ENCODE measurements at places on chromosomes 4 and X.
A peak's percentile ranks its signal among the peaks of the same experiment; 100 is the strongest.

DNA sequence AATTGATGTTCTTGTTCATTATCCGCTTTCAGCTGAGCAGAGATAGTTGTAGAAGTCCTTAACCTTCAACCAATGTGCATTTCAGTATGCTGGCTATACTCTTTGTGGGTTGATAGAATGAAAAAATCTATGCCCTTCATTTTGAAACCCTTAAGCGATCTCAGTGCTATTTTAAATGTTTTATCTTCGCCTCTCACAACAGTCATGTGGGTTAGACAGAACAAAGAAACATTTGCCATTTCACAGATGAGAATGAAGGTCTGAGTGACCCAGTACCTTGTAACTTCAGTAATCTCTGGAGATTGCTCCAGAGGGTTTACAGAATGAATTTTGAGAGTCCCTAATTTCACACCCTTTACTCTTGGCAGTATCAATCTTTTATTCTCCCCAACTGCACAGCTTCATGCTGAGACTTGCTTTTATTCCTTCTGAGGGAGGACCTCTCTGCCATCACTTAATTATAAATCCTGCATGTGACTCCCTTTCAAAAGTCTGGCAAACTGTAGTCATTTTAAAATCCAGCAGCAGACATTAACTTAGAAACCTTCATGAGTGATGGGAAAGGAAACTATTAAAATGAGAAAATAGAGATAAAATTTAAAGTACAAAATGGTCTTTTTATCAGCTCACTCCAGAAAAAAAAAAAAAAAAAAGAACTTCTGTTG is 921.5 kb downstream of the RAB28 start:
- DNase-seq: no peak

- peak; percentile 71 for DNase-seq
Measured at GRCh38 chr4:48268956-48269860, at the start of gene TEC. Gene TEC (minus strand): TSS chr4:48269838. CDS start chr4:48228614, 41,224 bp downstream.

DNA sequence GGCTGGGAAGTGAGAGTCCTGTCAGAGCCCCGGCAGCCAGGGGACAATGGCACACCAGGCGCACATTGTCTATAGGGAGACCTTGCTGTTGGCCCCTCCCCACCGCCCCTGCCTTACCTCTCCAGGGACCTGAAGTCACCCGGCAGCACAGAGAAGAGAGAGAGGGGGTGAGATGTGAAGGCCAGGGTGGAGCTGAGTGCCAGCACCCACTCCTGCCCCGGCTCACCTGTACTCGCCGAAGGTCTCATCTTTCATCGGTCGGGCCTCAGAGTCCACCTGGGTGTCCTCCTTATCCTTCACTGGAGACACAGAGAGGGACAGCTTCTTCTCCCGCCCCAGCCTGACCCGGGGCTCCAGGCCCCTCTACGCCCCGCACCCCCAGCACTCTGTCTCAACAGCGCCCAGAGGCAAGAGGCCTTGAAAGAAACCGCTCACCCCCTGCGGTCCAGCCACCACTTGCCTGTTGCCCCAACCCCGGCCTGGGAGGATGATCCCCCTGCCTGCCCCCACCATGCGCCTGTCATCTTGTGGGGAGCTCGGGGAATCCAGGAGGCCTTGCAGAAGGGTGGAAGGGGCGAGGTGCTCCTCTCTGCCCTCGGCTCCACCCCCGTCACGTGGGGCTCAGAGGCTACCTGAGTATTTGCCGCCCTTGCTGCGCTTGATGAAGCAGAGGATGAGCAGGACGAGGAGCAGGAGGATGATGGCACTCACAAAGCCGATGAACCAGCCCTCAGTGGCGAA is 22.6 kb downstream of the L1CAM start:
- DNase-seq: no peak

DNA sequence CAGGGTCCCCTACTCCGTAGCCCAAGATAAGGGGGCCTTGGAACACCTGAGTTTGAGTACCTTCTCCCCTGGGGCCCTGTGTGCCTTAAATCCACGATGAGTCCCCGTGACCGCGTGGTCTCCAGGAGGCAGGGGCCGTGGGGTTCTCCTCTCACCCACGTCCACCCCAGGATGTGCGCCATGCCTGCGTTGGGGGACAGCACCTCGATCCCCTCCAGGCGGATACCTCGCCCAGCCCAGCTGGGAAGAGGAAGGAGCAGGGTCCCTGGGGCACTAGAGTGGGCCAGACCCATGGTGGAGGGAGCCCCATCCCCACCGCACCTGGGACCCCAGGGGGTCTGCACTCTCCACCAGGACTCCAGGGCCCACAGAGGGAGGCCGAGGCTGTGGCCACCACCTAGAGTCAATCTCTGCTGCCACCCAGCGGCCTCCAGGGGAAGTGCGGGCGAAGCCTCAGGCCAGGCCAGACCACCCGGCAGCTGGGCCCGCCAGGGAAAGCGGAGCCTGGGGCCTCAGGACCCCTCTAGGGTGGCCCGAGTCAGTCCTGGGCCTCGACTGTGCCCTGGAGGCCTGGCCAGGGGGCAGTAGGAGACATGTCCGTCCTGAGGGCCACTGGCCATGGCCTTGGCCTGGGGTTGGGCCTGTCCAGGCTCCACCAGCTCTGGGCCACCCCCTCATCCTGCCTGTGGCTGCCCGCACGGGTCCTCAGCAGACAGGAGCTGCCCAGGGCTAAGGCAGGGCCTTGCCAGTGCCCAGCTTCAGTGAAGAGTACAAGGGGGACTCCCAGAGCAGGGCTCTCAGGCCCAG is 55.0 kb downstream of the FAM53A start:
- DNase-seq: peak; percentile 16

DNA sequence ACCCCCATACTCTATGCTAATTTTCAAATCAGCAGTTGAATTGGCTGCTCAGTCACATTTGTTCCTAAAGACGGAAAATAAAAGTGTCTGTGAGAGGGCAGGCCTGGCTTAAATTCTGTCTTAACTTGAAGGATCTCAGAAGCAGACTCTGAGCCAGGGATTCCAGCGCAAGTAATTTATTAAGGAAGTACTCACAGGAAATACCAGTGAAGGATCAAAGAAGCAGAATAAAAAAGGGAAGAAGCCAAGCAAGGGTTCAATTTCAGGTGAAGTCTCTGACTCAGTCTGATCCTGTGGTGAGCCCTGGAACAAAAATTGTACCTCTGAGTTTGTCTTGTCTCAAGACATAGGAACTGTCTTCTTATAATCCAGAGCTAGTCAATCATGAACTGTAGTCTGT is 52.2 kb downstream of the IL1RAPL1 start:
- DNase-seq: no peak

DNA sequence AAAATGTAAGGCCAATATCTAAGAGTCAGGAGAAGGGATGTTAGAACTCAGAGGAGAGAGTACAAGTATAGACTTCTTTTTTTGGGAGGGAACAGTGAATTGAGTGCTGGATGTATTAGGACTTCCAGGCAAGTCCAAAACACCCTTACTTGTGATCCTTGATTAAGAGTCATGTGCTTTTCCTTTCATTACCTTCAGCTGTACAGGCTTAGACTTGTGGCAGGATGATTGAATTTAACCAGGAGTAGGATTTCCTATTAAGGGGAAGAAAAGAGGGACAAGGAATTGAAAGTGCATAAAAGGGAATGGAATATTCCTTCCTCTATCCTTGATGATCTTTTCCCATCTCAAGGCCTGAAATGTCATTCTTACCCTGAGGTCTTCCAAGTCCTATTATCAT is 606.7 kb downstream of the STIM2 start:
- no peak for DNase-seq

GRCh38 chr4:43049326-43049725 is 156.8 kb downstream of the GRXCR1 start:
- no peak for DNase-seq

DNA sequence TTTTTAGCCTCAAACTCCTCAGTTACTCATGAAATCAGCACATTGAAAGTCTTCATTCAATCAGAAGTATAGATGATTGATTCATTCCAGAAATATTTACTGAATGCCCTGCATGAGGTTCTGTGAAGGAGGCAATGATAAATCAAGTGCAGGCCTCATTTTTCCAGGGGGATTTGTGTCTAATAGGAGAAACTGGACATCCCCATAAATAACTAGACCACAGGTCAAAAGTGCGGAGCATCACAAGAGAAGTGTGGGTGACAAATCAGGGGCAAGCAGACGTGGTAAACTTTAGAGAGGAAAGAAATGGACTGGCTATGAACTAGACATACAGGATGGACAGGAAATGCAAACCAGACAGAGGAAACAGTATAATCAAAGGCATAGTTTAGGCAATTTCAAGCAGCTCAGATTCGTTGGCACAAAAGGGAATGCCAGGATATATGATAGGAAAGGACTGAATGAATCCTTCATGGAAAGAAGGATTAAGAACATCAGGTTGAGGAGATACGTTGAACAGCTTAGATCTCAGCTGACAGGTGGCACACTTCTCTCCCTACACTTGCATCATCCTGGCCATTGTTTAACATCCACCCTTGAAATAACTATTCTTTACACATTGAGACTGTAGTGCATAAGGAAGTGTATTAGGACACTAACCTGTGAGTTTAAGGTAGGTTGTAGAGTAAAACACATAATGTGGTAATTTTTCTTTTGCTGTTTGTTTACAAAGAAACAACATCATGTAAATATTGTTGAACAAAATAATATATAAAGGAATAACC is 69.6 kb upstream of the RASGEF1B start:
- DNase-seq: no peak

GRCh38 chr4:63708661-63709060 is 700.6 kb downstream of the TECRL start:
- no peak for DNase-seq

DNA sequence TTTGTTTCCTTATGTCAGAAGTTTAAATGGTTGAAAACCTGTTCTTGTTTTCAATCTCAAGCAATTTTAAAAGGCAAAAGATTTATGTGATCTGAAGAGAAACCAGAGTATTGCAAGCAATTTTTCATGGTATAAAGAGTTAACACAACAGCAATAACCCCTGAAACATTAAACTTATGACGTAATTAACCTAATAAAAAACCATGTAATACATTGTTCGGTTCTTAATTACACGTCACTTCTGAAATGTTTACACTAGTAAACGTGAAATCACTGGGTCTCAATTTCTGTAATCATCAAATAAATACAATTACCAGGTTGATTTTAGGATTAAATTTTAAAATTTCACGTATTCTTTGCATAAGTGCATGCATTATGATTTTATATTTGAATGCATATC is 914.5 kb downstream of the NLGN4X start:
- DNase-seq: no peak

DNA sequence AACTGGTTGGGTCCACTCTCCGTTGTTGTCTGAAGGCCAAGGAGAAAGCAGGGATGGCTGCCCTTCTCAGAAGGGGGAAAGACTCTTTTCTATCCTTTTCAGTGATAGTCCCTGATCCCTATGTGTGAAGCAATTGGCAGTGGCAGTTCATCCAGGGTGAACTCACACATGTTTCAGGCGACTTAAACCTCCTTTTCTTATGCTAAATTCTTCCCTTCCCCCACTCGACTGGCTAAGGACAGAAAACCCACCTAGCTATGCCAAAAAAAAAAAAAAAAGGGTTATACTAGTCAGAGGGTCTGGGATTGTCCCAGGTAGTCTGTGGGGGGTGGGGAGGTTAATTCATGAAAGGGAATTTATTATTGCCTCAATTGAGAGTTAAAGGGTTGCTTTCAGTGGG is 12.2 kb upstream of the ZNF280C start:
- no peak for DNase-seq

DNA sequence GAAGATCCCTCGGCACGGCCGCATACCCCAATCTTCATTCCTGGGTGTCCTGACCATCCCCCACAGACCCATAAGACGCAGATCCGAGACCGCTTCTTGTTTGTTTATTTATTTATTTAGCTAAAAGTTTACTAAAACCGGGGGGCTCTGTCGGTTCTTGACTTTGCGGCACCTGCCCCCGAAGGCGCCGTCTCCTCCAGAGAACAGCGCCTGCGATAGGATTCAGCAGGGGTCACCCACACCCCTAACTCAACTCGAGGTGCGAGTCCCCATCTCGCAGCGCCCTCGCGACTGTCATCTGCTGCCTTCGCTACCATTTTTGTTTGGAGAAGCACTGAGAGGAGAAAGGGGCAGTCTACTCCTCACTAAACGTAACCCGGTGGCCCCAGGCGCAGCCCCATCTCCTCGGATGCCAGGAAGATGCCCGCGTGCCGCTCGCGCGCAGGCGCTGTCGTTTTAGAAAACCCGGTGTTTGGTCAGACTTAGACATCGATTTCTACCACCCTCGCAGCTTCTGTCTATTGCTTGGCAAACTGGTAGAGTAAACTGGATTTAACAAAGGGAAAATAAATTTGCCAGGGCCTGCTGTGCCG is 18.9 kb upstream of the GPR101 start:
- no peak for DNase-seq

DNA sequence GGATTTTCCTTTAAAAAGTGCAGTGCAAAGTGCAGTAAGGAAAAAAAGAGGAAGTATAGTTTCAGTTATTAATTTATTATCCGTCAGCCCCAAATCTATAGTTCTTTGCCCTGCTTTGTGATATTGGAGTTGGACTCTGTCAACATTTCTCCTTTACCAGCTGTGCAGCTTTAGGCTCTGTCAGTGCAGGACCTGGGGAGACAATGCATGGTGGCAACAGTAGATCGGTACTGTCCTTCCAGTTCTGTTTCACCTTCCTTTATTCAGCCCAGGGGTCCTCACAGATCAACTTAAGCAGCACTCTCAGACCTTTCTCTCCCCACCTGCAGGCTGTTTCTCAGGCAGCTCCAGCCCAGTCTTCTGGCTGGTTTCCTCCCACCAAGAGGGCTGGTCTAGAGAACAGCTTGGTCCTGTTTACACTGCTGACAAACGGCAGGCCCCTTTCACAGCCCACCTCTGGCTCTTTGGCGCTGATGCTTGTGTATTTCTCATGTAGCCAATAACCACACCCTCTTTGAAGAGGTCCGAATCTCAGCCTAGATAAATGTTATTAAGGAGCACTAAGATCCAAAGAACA is 71.6 kb downstream of the MCUB start:
- no peak for DNase-seq

- no peak for DNase-seq
Measured at GRCh38 chr4:168811786-168812651, 198.0 kb downstream of the CBR4 start.

DNA sequence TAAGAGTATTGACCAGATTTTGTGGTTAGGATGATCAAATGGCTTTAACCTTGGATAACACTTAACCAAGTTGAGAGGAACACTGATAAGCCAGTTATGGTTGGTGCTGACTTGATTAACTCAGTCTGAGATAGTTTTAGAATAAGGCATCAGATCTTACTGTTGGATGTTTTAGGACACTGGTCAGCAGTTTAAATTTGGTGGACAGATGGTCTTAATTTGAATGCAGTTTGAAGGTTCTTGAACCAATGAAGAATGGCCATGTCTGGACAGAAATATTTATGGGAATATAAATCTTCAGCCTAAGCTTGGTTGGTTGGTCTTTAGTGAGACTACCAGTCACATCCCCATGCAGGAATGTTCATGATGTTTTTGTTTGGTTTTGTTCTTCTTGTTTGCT is 2.6 kb upstream of the GIMD1 start:
- no peak for DNase-seq

DNA sequence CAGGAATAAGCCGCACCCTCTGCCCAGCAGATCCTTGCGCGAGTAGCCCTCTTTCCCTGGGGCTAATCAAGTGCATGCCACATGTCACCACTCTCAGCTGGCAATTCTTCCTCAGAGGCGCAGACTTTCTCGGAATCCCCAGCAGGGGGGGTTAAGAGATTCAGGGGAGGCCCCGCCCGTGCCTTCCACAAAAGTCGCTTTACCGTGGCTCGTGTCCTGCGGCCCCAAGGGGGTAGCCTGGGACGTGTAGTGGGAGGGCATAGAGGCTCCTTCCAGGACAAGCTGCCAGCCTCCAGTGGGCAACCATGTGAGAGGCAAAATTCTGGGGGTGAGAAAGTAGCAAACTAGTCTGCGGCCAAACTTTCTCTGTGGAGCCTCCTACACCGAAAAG is 652 bp downstream of the SRPX start:
- DNase-seq: peak; percentile 55

All from Caki2 (cell line).